Lower leg skin (tissue), 4 donors: ENCODE measurements at places on chromosomes 6 and 20. TPM values are rescaled to one million over a fixed set of nuclear protein-coding genes. Genes with fewer than 3 reads are reported as not detected.

Gene HTR1E
- not detected for total RNA-seq

Gene OPRL1
- total RNA-seq = 0.15 TPM

Gene TMEM200A
- 0.64 TPM for total RNA-seq

Gene MATN4
- 0.61 TPM for total RNA-seq

Gene ALDH5A1
- total RNA-seq = 16.5 TPM

Gene SNAP25
- 0.34 TPM for total RNA-seq

Gene QRSL1
- total RNA-seq = 7.0 TPM

Gene F13A1
- 46.5 TPM for total RNA-seq

GRCh38 chr6:100266494-100267401 is 198.0 kb downstream of the SIM1 start:
- DNase-seq = no peak

- no peak for DNase-seq
Measured at GRCh38 chr20:54692168-54692887, 216.9 kb downstream of the DOK5 start.

GRCh38 chr20:6636209-6637159 is 131.0 kb upstream of the BMP2 start:
- no peak for DNase-seq

GRCh38 chr20:23293689-23294088 is 56.9 kb upstream of the NXT1 start:
- peak; percentile 78 for DNase-seq

GRCh38 chr20:31523361-31524283 is 9.4 kb downstream of the HM13 start:
- DNase-seq = peak; percentile 54

DNA sequence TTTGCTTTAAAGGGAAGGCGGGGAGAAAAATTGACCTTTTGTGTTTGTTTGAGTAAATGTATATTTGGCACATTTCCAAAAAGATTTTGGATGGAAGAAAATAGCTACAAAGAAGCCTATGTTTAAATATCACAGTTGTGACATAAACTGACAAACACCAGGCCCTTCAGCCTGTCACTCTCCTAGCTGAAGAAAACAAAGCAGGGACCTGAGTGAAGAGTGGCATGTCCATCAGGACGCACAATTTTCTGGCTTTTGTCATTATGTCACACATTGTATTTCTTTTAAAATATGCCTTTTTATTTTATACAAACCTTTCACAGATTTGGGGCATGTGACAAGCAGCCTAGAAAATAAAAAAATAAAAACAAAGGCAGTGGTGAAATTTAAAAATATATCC is 241.2 kb downstream of the OGFRL1 start:
- no peak for DNase-seq

DNA sequence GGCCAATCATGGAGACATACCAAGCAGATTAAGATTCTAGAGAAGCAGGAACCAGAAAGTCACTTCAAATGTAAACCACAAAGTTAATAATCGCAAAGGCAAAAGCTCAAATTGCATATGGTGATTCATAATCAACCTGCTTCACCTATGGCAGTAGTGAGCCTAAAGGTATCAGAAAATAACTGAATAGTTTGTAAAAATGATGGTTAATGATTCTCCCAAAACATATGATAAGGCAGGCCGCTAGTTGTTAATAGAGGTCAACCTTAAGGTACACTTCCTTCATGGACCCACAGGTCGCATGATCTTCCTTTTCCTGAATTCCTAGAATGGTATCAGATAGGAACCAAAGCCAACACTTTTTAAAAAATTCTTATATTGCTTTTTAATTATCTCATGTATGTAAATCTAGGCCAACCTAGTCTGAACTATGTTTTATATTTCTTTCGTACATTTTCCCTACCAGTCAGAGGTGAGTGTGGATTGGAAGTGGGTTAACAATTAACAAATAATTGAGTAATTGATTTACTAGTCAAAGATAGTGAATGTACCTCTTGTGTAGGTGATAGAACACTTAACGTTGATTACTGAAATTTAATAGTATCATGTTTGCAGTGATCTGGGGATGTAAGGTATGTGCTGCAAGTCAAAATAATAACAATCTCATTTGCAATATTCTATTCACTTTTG is 16.4 kb downstream of the TAAR2 start:
- DNase-seq = no peak

DNA sequence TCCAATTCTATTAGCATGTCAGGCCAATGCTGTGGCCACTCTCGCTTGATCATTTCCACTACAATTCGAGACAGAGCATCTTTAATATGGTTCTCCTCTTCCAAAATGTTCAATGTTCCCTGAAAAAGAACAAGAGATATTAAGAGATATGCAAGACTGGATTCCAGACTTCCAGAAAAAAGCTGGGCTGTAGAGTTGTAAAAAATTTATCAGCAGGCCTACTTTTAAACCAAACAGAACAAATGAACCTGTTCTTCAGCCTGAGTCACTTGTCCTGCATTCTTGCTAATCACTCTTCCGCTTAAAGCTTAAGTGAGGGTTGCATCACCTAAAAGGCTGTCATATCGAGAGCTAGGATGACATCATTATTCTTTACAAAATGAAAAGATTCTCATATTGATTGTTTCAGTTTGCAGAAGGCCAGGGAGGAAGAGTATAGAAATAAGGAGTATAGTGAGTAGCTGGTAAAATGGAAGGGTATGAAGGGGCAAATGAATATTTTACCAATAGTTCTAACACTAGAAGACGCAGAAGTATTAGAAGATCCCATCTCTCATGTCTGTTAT is 4.9 kb downstream of the XPO5 start:
- no peak for DNase-seq

GRCh38 chr20:3046677-3047462 is 1.0 kb downstream of the MRPS26 start:
- DNase-seq = no peak

GRCh38 chr6:16769131-16769985 is 8.1 kb upstream of the ATXN1 start:
- peak; percentile 70 for DNase-seq

DNA sequence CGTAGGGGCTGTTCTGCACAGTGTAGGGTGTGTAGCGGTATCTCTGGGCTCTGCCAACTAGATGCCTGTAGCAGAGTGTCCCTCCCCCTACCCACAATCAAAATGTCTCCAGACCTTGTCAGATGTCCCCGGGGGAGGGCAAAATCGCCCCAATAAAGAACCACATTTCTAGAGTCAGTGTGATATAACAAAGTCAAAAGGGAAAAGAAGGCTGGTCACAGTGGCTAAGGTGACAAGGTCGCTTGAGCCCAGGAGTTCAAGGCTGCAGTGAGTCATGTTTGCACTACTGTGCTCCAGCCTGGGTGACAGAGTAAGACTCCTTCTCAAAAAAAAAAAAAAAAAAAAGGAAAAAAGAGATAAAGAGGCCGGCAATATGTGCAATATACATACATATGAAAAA is 11.7 kb upstream of the CEP43 start:
- DNase-seq = no peak

- no peak for DNase-seq
Measured at GRCh38 chr6:73556836-73557235, 36.0 kb upstream of the EEF1A1 start.

GRCh38 chr6:29995340-29995777 is 53.0 kb downstream of the HLA-A start:
- no peak for DNase-seq

- no peak for DNase-seq
Measured at GRCh38 chr6:91132461-91132860, 545.6 kb upstream of the MAP3K7 start.

DNA sequence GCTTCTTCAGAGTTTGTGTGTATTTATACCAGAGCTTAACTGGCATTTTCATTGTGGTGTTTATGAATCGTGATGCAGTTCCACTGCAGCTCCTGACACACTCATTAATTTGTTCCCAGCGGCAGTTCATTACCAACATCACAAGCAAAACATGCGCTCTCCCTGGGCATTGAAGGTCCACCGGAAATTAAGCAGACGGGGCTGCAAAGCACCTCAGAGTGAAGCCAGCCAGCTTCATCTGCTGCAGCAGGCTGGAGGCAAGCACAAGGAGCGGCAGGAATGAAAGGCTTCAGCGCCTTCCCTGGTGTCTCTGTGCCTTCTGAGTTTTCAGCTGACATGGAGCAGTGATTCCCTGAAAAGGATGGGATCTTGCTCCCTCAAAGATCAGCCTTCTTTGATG is 246.0 kb upstream of the SPTLC3 start:
- DNase-seq = no peak

DNA sequence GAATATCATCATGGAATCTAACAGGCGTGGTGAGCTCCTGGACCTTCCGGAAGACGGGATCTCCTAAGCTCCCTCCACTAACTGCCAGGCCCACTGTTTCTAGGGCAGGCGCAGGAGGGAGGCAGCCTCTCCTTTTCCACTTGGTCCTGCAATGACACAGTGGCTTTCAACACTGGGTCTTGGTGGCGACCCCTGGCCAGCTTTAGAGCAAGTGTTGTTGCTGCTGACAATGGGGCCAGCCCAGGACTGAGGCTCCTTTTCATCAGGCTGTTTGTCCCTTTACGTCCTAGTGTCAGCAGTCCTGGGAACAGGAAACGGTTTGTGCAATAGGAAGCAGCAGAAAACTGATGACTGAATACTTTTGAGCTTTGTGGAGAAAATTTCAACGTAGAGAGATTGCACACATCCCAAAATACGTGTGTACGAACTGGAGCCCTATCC is 9.7 kb upstream of the QKI start:
- DNase-seq = no peak

DNA sequence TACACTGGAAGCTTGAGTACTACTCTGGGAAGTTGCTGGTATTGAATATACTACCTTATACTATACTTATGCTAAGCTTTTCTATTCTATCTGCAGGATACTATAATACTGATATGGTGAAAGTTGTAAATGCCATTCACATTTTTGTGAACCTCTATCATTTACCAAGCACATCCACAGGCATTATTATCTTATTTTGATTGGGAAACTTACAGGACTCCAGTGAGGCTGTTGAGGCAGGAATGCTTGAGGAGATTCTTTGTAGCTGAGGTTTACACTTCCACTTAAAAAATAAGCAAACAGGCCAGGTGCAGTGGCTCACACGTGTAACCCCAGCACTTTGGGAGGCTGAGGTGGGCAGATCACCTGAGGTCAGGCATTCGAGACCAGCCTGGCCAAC is 442.9 kb downstream of the QKI start:
- no peak for DNase-seq

DNA sequence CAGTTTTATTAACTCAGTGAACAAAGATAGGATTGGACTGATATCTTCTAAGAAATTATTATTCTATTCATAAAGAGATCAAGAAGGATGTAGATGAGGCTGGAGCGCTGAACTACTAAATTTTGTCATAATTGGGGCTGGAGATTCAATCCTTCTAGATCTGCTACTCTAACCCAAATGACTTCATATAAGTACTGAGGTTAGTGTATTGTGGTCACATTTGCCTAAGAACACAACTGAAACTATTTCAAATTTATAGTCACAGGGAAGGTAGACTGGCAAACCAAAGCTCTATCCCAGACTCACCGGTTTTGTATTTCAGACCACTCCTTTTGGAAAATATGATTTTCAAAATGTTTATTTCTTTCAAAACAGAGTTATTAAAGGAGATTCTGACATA is 96.7 kb downstream of the BMP5 start:
- no peak for DNase-seq

GRCh38 chr6:88708197-88708744 is 255.1 kb downstream of the RNGTT start:
- DNase-seq = no peak

DNA sequence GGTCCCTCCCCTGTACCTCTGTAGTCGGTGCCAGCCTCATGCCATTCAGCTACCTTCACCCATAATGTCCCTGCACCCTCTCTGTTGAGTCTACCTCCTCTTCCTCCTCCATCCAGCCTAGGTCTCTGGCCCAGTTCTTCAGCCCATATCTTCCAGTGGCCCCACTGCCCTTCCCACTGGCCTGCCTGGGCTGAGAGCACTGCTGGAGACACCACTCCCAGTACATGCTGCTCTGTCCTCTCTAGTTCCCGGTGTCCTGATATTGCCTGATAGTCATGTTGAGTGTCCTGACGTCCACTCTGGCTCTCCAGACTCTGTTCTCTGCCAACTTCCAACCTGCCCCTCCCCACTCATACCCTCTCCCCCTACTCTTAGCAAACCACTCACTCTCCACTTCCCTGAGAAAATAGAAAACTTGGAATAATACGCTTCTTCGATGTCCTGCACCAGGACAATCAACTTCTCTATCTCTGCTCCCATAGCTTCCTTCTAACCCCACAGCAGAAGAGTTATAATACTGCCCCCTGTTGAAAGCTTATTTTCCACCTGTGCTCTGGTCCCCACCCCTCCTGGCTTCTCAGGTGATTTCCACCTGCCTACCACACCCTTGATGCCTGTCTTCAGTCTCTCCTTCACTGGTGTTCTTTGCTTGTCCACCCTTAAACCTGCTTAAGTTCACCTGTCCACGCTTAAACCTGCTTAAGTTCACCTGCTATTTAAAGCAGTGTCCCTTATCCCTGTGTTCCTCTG is 19.8 kb downstream of the SLC22A3 start:
- no peak for DNase-seq

DNA sequence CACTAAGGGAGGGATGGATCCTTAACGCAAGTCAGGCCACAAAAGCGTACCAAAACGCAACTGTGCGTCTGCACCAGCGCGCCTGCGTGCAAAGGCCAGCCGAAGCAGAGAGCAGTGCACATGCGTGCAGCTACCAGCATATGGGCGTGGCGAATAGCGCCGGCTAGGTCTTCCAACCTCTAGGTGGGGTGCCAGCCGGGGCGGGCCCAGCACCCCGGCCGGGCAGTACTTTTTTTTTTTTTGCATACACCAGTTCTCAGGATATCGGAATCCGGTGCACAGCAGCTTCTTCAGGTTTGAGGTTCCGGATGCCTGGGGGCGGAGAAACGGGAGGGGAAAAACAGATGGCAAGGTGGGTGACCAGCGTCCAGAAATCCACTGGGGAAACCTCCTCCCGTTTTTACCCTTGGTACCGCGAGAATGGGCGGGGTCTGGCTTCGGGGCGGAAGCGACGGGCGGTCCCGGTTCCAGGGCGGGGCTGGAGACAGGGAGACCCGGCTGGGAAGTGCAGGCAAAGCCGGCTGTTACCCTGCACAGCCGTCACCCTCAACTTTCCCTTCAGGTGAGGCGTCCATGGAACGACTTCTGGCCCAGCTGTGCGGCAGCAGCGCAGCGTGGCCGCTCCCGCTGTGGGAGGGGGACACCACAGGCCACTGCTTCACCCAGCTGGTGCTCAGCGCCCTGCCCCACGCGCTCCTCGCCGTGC is at the start of gene ABCC10:
Gene ABCC10 (plus strand): TSS at position 136 of the 706 bp plus-strand sequence. CDS start 438 bp downstream, at position 574.
- DNase-seq = peak; percentile 91

GRCh38 chr20:46951405-46951804 is 56.8 kb downstream of the EYA2 start:
- no peak for DNase-seq

GRCh38 chr6:169215201-169215681 is 38.4 kb downstream of the THBS2 start:
- DNase-seq = no peak

DNA sequence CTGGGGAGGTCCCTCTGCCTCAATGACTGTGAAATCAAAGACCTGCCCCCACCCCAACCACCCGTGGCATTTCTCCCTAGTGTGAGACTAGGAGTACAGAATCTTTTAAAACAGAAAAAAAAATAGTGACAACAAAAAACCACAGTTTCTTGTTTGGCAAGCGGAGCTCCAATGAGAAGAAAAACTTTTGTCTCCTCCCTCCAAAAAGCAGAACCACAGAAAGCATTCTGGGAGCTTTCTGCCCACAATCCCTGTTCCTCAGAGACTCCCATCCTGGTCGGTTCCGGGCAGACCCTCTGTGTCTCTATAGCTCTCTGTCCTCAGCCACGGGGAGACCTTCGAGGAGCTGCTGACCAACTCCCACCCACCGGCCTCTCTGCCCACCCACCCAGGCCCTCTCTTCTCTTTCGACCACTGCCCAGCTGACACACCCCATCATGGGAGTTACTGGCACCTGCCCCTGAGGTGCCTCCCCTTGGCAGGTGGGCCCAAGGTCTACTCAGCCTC is 4.9 kb downstream of the PREX1 start:
- DNase-seq = no peak
